ENCODE measurements at places on chromosomes 7 and 10.

GRCh38 chr7:134941185-134941900 lies 45.0 kb upstream of the AGBL3 start:
- peak; percentile 91 for DNase-seq

GRCh38 chr10:71081912-71082311 lies 130.5 kb upstream of the UNC5B start:
- DNase-seq: no peak

GRCh38 chr7:71270558-71270957 lies 138.6 kb downstream of the GALNT17 start:
- DNase-seq: no peak

GRCh38 chr7:129550693-129551360 lies 48.5 kb downstream of the SMKR1 start:
- no peak for DNase-seq

GRCh38 chr10:49289480-49289879 lies 9.5 kb upstream of the C10orf71 start:
- DNase-seq: no peak

GRCh38 chr7:77727527-77727926 lies 31.3 kb downstream of the RSBN1L start:
- DNase-seq: no peak

DNA sequence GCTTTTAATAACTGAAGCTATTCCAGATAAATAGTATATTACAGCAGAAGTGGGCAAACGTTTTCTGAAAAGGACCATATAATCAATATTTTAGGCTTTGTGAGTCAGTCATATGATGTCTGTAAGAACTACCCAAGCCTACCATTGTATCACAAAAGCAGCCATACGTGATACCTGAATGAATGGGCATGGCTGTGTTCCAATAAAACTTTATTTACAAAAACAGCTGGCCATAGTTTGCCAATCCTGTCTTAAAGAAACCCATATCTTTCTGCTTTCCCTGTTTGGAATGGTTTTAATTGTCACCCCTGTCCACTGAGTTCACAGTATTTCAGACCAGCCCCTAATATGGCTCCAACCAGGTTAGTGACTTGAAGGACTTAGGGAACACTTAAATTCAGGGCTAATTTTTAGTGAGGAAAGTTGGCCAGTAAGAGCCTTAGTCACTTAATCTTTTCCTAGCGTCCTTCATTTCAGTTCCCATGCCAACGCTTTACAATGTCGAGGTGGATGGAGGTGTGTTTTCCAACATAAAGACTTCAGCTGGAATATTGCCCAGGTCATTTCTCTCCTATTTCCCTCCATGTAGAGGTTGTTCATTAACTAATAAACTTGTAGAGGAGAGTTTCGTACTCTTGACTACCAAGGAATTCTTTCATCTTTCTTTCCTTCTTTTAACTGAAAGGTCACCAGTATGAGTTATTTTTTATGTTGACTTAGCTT lies 184.5 kb downstream of the TRIL start:
- DNase-seq: no peak

GRCh38 chr7:116968631-116969030 lies 15.3 kb downstream of the ST7 start:
- no peak for DNase-seq

Measured in fibroblast of skin of abdomen (primary cell).